ENCODE measurements at places on chromosomes 11 and 22. TPM values are rescaled to one million over a fixed set of nuclear protein-coding genes. Genes with fewer than 3 reads are reported as not detected.

BEST1 gene
- 8.7 TPM for total RNA-seq

OR51D1 gene
- total RNA-seq: not detected

MICALL1 gene
- 47.1 TPM for total RNA-seq

CARNS1 gene
- total RNA-seq: 1.8 TPM

- no peak overlapping the region for H3K4me3 ChIP-seq
- H3K27me3 ChIP-seq: no peaks in the 10 kb centered on the region
- no peaks in the 10 kb centered on the region for H3K36me3 ChIP-seq
- DNase-seq: no peak
- H3K4me1 ChIP-seq: no peaks in the 10 kb centered on the region
- H3K27ac ChIP-seq: no peak overlapping the region
Measured at GRCh38 chr11:37558619-37559210, 960.7 kb upstream of the RAG2 start.

- H3K36me3 ChIP-seq: peaks cover 25% of the 10 kb centered on the region
- no peaks in the 10 kb centered on the region for H3K4me1 ChIP-seq
- H3K4me3 ChIP-seq: no peak overlapping the region
- no peak overlapping the region for H3K27ac ChIP-seq
Measured at GRCh38 chr11:68181719-68182451, 31.2 kb downstream of the KMT5B start.

DNA sequence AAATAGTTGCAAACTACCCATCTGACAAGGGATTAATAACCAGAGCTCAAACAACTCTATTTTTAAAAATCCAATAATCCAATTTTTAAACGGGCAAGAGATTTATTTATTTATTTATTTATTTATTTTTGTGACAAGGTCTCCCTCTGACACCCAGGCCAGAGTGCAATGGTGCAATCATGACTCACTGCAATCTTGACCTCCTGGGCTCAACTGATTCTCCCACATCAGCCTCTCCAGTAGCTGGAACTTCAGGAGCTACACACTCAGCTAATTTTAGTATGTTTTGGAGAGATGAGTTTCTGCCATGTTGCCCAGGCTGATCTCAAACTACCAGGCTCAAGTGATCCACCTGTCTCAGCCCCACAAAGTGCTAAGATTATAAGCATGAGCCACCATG lies 267.2 kb upstream of the BLID start:
- no peaks in the 10 kb centered on the region for H3K36me3 ChIP-seq
- DNase-seq: no peak
- H3K4me1 ChIP-seq: no peaks in the 10 kb centered on the region
- H3K27me3 ChIP-seq: no peaks in the 10 kb centered on the region
- H3K27ac ChIP-seq: no peak overlapping the region

- no peaks in the 10 kb centered on the region for H3K36me3 ChIP-seq
- H3K27me3 ChIP-seq: no peaks in the 10 kb centered on the region
- DNase-seq: no peak
- no peak overlapping the region for H3K4me3 ChIP-seq
Measured at GRCh38 chr22:44037519-44038375, 13.6 kb downstream of the PARVB start.

GRCh38 chr11:86629045-86629706 lies 43.2 kb downstream of the ME3 start:
- H3K27ac ChIP-seq: no peak overlapping the region
- no peak overlapping the region for H3K4me3 ChIP-seq
- H3K36me3 ChIP-seq: no peaks in the 10 kb centered on the region
- H3K4me1 ChIP-seq: no peaks in the 10 kb centered on the region
- DNase-seq: no peak

DNA sequence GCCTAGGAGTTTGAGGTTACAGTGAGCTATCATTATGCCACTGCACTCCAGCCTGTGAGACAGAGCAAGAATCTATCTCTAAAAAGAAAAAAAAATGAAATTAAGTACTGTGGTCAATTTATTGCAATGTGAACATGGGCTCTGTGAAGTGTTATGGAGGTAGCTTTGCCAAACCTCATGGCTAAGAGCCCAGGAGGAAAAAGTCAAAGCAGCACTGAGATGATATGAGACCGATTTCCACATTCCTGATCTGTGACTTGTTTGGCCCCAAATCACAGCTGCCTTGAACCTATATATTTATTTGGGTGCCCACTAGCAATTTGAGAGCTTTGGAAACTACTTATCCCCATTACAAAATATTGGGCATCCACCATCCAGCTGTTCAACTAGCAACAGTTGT lies 29.8 kb upstream of the TMEM135 start:
- DNase-seq: no peak
- H3K36me3 ChIP-seq: no peaks in the 10 kb centered on the region
- no peak overlapping the region for H3K4me3 ChIP-seq

- H3K4me3 ChIP-seq: peak overlapping the region; percentile 95
- H3K27me3 ChIP-seq: no peaks in the 10 kb centered on the region
- peak overlapping the region; percentile 95 for H3K27ac ChIP-seq
- H3K36me3 ChIP-seq: no peaks in the 10 kb centered on the region
- peak; percentile 97 for DNase-seq
- H3K4me1 ChIP-seq: peaks cover 35% of the 10 kb centered on the region
Measured at GRCh38 chr11:2991452-2992233, 486 bp downstream of the NAP1L4 start.

GRCh38 chr11:26993965-26994457 lies at the start of gene FIBIN:
Gene FIBIN (plus strand): TSS chr11:26994112. CDS start chr11:26994527, 415 bp downstream.
- H3K4me1 ChIP-seq: no peaks in the 10 kb centered on the region
- no peak for DNase-seq
- H3K4me3 ChIP-seq: peak within 1 kb of the TSS; percentile 48
- H3K36me3 ChIP-seq: no peaks in the 10 kb centered on the region

- no peak overlapping the region for H3K4me3 ChIP-seq
- no peaks in the 10 kb centered on the region for H3K27me3 ChIP-seq
- no peaks in the 10 kb centered on the region for H3K36me3 ChIP-seq
- DNase-seq: no peak
- H3K4me1 ChIP-seq: peaks cover 3% of the 10 kb centered on the region
- H3K27ac ChIP-seq: no peak overlapping the region
Measured at GRCh38 chr11:46976182-46976854, 39.8 kb downstream of the CSTPP1 start.

DNA sequence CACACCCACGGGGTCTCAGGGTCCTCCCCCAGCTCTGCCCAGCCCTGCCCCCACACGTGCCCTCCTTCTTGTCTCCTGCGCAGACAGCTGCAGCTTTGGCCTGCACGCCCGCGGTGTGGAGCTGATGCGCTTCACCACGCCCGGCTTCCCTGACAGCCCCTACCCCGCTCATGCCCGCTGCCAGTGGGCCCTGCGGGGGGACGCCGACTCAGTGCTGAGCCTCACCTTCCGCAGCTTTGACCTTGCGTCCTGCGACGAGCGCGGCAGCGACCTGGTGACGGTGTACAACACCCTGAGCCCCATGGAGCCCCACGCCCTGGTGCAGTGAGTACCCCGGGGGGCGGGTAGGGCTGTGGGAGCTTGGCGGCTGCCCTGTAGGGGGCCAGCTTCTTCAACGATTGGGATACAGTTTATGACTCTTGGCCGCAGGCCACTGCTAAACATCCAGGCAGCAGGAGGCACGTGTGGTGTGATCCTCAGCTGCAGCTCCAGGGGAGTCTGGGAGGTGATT lies 30.8 kb downstream of the ST14 start:
- no peak overlapping the region for H3K4me3 ChIP-seq
- H3K27me3 ChIP-seq: no peaks in the 10 kb centered on the region
- DNase-seq: no peak
- peak overlapping the region; percentile 31 for H3K27ac ChIP-seq
- H3K4me1 ChIP-seq: no peaks in the 10 kb centered on the region

DNA sequence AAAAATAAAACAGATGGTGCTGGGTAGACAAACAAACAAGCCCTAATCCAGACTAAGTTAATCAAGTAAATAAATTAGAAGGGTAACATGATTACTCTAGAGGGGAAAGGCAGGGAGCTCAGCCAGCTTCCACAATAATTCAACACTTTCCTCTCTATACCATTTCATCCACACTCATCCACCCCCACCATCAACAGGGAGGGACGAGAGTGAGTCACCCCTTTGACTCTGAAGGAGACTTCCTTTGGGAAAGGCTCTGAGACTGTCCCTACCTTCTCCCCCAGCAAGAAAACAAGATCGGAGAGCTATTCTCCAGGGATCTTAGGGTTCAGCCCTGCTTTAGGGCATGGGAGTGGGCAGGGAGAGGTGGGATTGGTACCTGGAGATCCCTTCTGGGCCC lies 33.1 kb downstream of the TRIM66 start:
- H3K4me1 ChIP-seq: no peaks in the 10 kb centered on the region
- H3K4me3 ChIP-seq: no peak overlapping the region
- no peak for DNase-seq
- no peak overlapping the region for H3K27ac ChIP-seq
- no peaks in the 10 kb centered on the region for H3K27me3 ChIP-seq

DNA sequence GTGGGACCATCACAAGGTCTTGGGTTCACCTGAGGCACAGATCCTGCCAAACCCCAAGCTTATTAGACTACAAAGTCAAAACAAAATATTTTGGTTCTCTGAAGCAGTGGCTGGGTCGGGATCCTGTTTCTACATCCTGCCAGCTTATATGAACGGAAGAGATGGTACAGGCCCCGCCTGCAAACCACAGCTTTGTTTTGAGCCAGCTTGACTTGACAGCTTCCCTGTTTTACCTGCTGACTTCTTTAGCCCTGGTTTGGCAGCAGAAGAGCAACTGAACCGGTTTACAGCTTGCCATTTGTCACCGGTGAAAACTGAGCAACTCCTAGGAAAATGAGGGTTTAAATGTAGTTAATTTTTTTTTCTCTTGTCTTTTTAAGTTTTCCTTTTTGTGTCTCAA lies 11.4 kb downstream of the PACS1 start:
- H3K36me3 ChIP-seq: no peaks in the 10 kb centered on the region
- peak overlapping the region; percentile 37 for H3K27ac ChIP-seq
- H3K4me3 ChIP-seq: no peak overlapping the region
- no peaks in the 10 kb centered on the region for H3K27me3 ChIP-seq
- peaks cover 55% of the 10 kb centered on the region for H3K4me1 ChIP-seq
- DNase-seq: peak; percentile 88

DNA sequence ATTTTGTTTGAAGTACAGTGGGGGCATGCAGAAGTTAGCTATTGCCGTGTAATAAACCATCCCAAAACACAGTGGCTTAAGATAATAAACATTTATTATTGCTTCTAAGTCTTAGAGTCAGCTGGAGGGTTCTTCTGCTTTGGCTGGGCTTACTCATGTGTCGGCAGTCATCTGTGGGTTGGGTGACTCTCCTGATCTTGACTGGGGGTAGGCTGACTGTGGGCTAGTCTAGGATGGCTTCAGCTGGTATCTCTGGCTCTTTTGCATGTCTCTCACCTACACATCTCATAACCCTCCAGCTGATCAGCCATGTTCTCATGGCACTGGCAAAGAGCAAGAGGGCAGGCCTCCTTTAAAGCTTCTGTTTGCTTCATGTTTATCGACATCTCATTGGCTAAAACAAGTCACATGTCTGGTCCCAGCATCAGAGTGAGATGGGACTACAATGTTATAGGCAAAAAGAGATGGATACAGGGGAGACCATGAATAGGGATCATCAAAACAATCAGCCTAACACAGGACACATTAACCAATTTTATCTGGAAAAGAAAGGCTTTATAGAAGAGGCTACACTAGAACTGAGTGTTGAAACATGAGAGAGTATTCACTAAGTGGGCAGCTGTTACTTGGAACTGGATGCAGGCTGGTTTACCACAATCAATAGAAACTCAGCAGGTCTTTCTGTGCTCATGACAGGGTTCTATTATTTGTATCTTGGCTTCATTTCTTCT lies 5.1 kb downstream of the LRRC51 start:
- peaks cover 20% of the 10 kb centered on the region for H3K4me1 ChIP-seq
- H3K4me3 ChIP-seq: no peak overlapping the region
- H3K27ac ChIP-seq: no peak overlapping the region
- no peaks in the 10 kb centered on the region for H3K27me3 ChIP-seq
- no peaks in the 10 kb centered on the region for H3K36me3 ChIP-seq

GRCh38 chr22:46545086-46545792 lies 7.8 kb upstream of the CELSR1 start:
- H3K4me1 ChIP-seq: peaks cover 48% of the 10 kb centered on the region
- H3K36me3 ChIP-seq: no peaks in the 10 kb centered on the region
- no peak for DNase-seq

GRCh38 chr22:37343863-37344734 lies 61.8 kb downstream of the CYTH4 start:
- H3K27ac ChIP-seq: no peak overlapping the region
- H3K4me1 ChIP-seq: peaks cover 13% of the 10 kb centered on the region
- no peak for DNase-seq
- no peaks in the 10 kb centered on the region for H3K36me3 ChIP-seq

- peaks cover 65% of the 10 kb centered on the region for H3K4me1 ChIP-seq
- H3K4me3 ChIP-seq: no peak overlapping the region
Measured at GRCh38 chr22:39469681-39470450, 13.1 kb downstream of the MGAT3 start.

DNA sequence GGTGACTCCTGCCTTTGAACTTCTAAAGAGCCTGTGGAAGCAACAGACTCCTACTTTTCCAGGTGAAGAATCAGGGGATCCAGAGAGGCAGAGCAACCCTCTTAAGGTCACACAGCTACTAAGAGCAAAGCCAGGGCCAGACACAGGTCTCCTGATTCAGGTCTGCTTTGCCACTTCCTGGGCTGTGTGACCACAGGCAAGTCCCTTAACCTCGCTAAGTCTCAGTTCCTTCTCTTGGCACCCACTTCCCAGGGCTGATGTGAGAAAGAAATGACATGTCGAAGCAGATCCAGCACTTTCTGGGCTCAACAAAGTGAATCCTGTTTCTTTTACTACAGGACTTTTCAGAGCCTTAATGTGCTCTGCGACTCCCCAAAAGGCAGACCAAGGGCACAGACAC lies 30.2 kb downstream of the UQCR10 start:
- no peaks in the 10 kb centered on the region for H3K27me3 ChIP-seq

DNA sequence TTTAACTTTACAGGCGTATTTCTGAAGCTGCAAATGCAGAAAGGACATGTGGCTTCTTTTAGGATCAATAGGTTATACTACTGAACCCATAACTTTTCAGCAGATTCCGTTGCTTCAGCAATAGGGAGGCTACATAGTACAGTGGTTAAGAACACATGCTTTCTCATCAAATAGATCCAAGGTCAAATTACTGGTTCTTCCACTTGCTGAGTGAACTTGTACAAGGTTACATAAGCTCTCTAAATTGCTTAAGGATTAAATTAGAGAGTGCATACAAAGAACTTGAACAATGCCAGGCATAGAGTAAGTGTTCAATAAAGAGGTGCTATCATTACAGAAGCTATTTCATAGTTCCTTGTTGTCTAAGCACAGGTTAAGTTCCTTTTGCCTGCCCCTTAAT lies 129.6 kb downstream of the BARX2 start:
- DNase-seq: no peak
- H3K27me3 ChIP-seq: no peaks in the 10 kb centered on the region
- no peak overlapping the region for H3K4me3 ChIP-seq
- no peaks in the 10 kb centered on the region for H3K36me3 ChIP-seq

Measured in upper lobe of left lung (tissue), 6 donors.